ENCODE measurements at places on chromosomes 12 and 14. TPM values are rescaled to one million over a fixed set of nuclear protein-coding genes. Genes with fewer than 3 reads are reported as not detected.

The PTGER2 gene
- not detected for total RNA-seq

The SMIM41 gene
- not detected for total RNA-seq

The MORN3 gene
- total RNA-seq, result 0.02 TPM

The WNT5B gene
- 10.3 TPM for total RNA-seq

The TRIM9 gene
- total RNA-seq, result 0.02 TPM

The ABCC9 gene
- 0.02 TPM for total RNA-seq

The B4GALNT1 gene
- 61.9 TPM for total RNA-seq

The CRACR2A gene
- not detected for total RNA-seq

The TOX4 gene
- total RNA-seq, result 30.5 TPM

The ITGA5 gene
- 219 TPM for total RNA-seq

The RHOJ gene
- total RNA-seq, result 1.1 TPM

The TAS2R9 gene
- not detected for total RNA-seq

The MYL6 gene
- 2,222 TPM for total RNA-seq

The TAS2R43 gene
- not detected for total RNA-seq

The KLHL33 gene
- total RNA-seq, result not detected

The SGPP1 gene
- total RNA-seq, result 28.1 TPM

The SYNE3 gene
- 0.14 TPM for total RNA-seq

The CYP27B1 gene
- 2.1 TPM for total RNA-seq

The FAM222A gene
- 4.2 TPM for total RNA-seq

The NEUROD4 gene
- total RNA-seq, result not detected

The TMPRSS12 gene
- total RNA-seq, result not detected

The C12orf75 gene
- 335 TPM for total RNA-seq

The RSRC2 gene
- total RNA-seq, result 54.0 TPM

The RASSF9 gene
- 1.4 TPM for total RNA-seq

The ACSM4 gene
- not detected for total RNA-seq

The P2RX2 gene
- total RNA-seq, result not detected

The OTOGL gene
- total RNA-seq, result 0.67 TPM

The TMEM132D gene
- not detected for total RNA-seq

The ANO4 gene
- 0.17 TPM for total RNA-seq

The CYP46A1 gene
- total RNA-seq, result 0.12 TPM

The ARHGEF25 gene
- 23.0 TPM for total RNA-seq

The MDM1 gene
- 15.2 TPM for total RNA-seq

The DEPDC4 gene
- total RNA-seq, result 3.1 TPM

The CFL2 gene
- total RNA-seq, result 143 TPM
